IPS DF 6.9 (cell line): ENCODE measurements at places on chromosomes 5 and 9.

DNA sequence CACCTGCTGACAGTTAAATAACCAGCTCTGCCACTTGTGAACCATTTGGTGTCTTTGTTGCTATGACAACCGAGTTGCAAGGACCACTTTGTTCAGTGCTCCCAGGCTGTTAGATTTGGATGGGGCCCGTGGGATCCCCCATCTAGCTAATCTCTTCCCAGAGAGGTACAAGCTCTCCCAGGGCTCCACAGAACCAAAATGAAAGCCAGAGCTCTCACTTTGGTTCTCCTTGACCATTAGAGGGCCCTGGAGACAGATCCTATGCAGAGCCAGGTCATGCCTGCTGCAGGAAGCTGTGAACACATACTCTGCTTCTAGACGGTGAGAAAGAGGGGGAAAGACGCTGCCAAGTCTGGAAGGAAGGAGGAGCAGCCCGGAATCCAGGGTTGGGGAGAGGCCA lies 224.6 kb downstream of the GABBR2 start:
- no peak for DNase-seq

GRCh38 chr5:40410964-40411635 lies 268.6 kb upstream of the PTGER4 start:
- DNase-seq = no peak

DNA sequence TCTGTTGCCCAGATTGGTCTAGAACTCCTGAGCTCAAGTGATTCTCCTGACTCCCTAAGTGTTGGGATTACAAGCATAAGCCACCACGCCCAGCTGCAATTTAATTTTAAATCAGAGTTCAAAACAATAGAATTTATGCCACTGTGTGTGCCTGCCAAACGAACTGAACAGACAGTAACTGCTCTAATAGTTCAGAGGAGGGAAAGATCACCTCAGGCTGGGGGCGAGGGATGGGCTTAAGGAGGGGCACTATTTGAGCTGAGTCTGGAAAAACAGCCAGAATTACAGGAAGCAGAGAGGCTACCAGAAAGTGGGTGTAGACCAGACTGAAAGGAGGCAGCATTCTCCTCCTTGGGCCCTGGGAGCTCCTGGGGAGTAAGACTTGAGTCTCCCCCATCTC lies 12.2 kb downstream of the NOL6 start:
- DNase-seq = no peak

GRCh38 chr9:136786451-136786850 lies 4.7 kb upstream of the TMEM141 start:
- DNase-seq = no peak

DNA sequence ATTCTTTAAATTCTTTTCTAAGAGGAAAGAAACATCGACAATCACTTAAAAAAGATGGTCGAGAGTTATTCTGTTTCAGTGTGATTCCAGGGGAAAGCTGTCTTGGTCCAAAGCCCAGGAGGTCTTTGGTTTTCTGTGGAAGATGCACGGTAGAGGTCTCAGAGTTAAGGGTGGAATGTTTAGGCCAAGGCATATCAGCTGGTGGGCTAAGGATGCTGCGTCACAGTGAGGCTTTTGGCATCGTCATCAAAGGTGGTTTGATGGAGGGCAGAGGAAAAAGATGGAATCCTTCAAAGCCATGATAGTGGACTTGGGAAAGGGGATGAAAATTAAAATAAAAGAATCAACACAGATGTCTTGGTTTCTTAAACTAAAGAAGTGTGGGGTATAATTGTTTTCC lies 137.3 kb upstream of the ANKH start:
- DNase-seq = no peak

- DNase-seq = no peak
Measured at GRCh38 chr5:3107156-3107611, 355.7 kb upstream of the IRX2 start.

DNA sequence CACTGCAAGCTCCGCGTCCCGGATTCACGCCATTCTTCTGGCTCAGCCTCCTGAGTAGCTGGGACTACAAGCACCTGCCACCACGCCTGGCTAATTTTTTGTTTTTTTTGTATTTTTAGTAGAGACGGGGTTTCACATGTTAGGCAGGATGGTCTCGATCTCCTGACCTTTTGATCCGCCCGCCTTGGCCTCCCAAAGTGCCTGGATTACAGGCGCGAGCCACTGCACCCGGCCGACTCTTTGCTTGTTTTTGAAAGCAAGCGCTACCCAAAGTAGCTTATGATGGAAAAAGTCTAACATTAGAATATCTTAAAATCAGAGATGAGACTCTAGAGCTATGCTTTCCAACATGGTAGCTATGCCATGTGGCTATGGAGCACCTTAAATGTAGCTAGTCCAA lies 585.5 kb upstream of the ITGA1 start:
- no peak for DNase-seq

DNA sequence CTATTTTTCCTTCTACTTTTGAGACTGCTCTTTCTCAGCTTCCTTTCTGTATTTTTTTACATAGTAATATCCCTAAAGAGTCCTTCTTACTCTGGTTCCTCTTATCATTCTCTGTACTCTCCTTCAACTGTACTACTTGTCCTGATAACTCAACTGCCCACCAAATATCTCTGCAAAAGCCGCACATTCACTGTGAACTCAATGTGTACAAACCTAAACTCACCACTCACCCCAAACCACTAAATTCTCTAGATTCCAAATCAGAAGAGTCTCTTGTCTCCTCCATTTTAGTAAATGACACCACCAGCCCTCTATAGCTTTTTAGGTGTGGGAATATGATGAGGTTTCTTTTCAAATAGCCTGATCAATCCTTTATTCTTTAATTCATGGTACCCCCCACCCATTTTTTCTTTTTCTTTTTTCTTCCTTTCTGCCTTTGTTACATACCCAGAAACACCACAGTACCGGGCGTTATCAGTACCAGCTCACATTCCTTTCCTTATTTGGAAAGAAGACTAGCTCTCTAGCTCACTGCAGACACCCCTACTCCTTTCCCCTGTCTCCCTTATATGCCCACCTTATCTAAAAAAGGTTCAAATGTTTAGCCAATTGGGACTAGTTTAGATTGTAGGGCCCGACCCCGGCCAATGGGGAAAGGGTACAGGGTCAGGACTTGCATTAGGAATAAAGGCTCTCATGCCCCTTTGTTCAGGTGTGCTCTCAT lies 63.1 kb upstream of the RANBP6 start:
- DNase-seq = no peak

- DNase-seq = no peak
Measured at GRCh38 chr5:100584069-100584468, 48.9 kb downstream of the FAM174A start.

- DNase-seq = no peak
Measured at GRCh38 chr5:35672995-35673394, 55.3 kb downstream of the SPEF2 start.

GRCh38 chr9:3534614-3535404 lies 9.0 kb upstream of the RFX3 start:
- DNase-seq = no peak

DNA sequence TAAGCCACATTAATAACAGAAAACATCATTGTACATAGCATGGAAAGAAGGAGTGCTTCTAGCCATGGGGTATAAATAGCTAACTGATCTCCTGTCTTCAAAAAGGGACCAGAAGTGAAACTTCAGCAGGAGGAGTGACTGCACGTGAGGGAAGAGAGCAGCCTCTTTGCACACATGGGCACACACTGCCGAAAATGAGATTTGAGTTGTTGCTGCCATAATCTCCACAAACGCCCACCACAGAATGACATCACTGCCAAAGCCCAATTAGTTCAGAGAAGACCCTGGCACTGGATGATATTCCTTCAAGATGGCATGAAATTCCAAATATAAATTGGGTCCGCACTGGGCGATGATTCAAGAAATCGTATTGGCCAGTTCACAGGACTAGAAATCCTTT lies 238.9 kb upstream of the NR4A3 start:
- no peak for DNase-seq

GRCh38 chr5:18314192-18314778 lies 680.0 kb downstream of the TAF11L14 start:
- no peak for DNase-seq

GRCh38 chr5:157343842-157344790 lies 78.2 kb downstream of the CYFIP2 start:
- no peak for DNase-seq

- no peak for DNase-seq
Measured at GRCh38 chr9:131833083-131833482, 93.2 kb upstream of the RAPGEF1 start.

DNA sequence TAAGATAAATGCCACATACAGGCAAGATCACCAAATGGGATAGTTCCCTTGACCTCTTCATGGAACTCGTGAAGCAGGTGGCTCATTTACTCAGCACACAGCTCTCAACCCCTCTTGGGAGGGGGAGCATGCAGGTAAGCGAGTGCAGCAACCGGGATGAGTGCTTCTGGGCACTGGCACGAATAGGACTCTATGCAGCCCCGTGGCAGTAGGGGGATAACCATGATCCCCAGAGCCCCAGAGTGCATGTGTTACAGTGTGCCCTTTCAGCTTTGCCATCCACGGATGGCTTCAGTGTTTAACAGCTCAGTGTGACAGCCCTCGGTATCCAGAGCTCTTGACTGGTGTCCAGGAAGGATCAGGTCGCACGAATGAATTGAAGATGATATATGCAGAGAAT lies 1187.1 kb downstream of the CDH9 start:
- DNase-seq = no peak

DNA sequence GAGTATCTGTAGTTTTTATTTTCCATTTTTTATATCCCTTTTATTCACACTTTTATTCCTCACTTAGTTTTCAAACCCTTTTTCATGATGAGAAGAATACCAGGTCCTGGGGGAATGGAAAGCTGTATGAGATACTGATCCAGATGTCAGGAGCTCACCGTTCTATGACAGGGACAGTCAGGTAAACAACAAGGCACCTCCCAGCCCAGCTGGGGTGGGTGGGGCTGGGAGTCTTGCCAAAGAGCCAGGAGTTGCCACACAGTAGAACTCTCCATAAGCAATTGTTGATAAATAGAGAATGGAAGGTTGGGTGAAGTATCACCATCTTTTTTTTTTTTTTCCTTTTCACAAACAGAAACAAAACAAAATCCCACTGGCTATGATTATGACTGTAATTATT lies 225.8 kb downstream of the NSG2 start:
- no peak for DNase-seq

DNA sequence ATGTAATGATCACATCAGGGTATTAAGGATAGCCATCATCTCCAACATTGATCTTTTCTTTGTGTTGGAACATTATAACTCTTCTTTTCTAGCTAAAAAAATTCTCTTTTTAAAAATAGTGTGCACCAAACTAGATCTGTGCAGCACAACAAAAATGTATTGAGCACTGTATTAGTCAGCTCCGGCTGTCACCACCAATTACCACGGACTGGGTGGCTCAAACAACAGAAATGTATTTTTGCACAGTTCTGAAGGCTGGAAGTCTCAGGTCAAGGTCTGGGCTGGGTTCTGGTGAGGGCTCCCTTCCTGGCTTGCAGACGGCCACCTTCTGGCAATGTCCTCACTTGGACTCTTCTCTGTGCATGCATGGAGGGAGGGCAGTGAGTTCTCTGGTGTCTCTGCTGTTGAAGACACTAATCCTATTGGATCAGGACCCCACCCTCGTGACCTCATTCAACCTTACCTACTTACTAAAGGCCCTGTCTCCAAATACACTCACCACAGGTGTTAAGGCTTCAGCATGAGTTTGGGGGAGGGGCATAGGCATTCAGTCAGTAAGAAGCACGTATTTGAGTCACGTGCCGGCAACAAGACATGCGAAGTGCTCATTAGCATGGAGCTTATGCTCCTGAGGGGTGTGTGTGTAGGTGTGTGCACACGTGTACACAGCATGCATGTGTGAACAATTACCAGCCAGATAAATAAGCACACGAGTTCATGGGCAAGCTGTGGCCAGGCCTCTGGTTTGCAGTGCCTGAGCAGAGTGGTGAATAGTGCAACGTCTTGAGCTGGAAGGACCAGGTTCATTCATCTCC lies 89.4 kb upstream of the SH3PXD2B start:
- no peak for DNase-seq

- DNase-seq = no peak
Measured at GRCh38 chr5:125505115-125505514, 758.7 kb upstream of the ZNF608 start.

- no peak for DNase-seq
Measured at GRCh38 chr5:27474395-27474794, 436.0 kb upstream of the CDH9 start.

DNA sequence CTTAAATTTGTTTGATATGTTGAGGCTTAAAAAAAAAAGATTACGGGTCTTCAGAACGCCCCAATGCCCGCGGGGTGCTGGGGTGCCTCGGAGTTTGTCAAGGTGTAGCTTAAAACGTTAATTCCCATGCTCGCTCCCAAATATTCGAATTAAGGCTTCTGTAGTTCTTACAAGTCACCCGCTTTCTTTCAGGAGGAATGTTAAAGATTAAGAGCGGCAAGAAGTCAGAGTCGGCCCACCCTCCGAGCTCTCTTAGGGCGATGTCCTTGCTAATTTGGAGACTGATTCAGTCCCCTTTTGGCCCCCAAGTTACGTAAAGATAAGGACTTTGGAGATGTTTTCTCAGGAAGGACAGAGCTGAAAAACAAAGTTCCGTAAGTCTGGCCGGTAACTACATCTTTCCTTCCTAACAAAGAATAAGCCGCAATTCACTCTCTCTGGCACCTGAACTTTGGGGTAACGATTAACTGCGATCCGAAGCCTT lies 746 bp upstream of the NPM1 start:
- DNase-seq = no peak

- DNase-seq = no peak
Measured at GRCh38 chr5:96008987-96009647, 47.5 kb upstream of the ELL2 start.
